B cell (primary cell): ENCODE measurements at places on chromosomes 3 and 15. TPM values are rescaled to one million over a fixed set of nuclear protein-coding genes. Genes with fewer than 3 reads are reported as not detected.

DNA sequence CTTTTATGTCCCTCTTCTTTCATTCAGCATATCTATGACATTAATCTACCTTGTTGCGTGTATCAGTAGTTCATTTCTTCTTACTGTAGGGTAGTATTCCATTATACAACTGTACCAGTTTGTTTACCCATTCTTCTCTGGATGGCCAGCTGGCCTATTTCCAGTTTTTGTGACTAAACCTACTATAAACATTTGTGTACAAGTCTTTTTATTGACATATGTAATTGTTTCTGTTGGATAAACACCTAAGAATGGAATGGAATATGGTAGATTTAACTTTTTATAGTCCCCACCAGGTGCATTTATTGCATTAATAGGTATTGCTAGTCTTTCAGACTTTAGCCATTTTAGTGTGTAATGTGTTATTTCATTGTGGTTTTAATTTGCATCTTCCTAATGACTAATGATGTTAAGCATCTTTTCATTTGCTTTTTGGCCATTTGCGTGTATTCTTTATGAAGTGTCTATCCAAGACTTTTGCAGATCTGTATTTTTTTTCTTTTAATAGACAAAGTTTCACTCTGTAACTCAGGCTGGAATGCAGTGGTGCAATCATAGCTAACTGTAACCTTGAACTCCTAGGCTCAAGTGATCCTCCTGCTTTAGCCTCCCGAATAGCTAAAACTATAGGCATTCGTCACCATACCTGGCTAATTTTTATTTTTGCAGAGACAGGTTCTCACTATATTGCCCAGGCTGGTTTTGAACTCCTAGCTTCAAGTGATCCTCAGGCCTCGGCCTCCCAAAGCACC, 41.9 kb upstream of the XRN1 start:
- H3K27me3 ChIP-seq = no peaks in the 10 kb centered on the region
- peaks cover 18% of the 10 kb centered on the region for H3K36me3 ChIP-seq
- H3K4me1 ChIP-seq = no peaks in the 10 kb centered on the region
- no peak overlapping the region for H3K27ac ChIP-seq
- no peak overlapping the region for H3K4me3 ChIP-seq
- DNase-seq = no peak

DNA sequence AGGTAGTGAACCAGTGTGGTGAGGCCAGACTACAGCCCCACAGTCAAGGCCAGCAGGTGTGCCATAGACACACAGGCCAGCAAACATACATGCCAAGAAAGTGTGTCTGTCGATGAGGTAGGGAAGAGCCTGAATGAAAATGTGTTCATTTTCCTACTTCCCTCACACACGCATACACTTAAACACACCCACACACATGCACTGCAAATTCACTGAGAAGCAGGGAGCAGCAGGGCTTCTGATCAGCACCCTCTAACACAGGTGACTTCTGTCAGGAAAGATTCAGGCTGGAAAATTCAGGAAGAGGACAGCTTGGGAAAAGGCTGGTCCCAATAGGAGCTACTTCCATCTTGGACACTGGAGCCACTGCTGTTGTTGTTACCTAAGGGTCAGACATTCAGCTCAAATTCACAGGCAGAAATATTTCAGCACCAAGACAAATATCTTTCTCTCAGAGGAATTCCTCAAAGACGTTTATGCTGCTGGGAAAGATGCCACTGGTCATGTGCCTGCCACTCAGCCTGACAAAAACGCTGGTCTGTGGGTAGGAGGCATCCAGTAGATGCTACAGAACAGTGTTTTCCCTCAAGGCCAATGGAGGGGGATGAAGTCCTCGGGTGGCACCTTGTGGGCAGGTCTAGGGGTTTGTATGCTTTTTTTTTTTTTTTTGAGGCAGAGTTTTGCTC, 40.9 kb upstream of the LARS2 start:
- no peaks in the 10 kb centered on the region for H3K36me3 ChIP-seq
- H3K27me3 ChIP-seq = peaks cover 2% of the 10 kb centered on the region
- DNase-seq = no peak
- no peak overlapping the region for H3K4me3 ChIP-seq
- H3K4me1 ChIP-seq = no peaks in the 10 kb centered on the region

Gene MYLK
- not detected in 2 replicates for total RNA-seq

GRCh38 chr3:163547014-163547685, 1531.1 kb downstream of the SI start:
- no peaks in the 10 kb centered on the region for H3K4me1 ChIP-seq
- H3K4me3 ChIP-seq = no peak overlapping the region
- H3K27me3 ChIP-seq = no peaks in the 10 kb centered on the region
- H3K27ac ChIP-seq = no peak overlapping the region
- no peak for DNase-seq

GRCh38 chr3:189496375-189497138, 134.6 kb upstream of the TP63 start:
- H3K4me1 ChIP-seq = no peaks in the 10 kb centered on the region
- no peaks in the 10 kb centered on the region for H3K36me3 ChIP-seq
- no peak overlapping the region for H3K27ac ChIP-seq
- H3K4me3 ChIP-seq = no peak overlapping the region
- no peak for DNase-seq
- no peaks in the 10 kb centered on the region for H3K27me3 ChIP-seq

GRCh38 chr3:1197051-1197450, 104.2 kb downstream of the CNTN6 start:
- no peak overlapping the region for H3K27ac ChIP-seq
- no peak for DNase-seq
- no peaks in the 10 kb centered on the region for H3K36me3 ChIP-seq
- H3K4me3 ChIP-seq = no peak overlapping the region
